ENCODE measurements at places on chromosomes 2 and 18.

GRCh38 chr2:86218124-86218523 is 18.9 kb downstream of the MRPL35 start:
- no peak for DNase-seq
- no peaks in the 10 kb centered on the region for H3K27me3 ChIP-seq
- no peak overlapping the region for H3K4me3 ChIP-seq
- peaks cover 18% of the 10 kb centered on the region for H3K36me3 ChIP-seq
- H3K4me1 ChIP-seq, result peaks cover 20% of the 10 kb centered on the region

GRCh38 chr2:241036397-241036963 is 38.1 kb downstream of the SNED1 start:
- peak overlapping the region; percentile 41 for H3K27ac ChIP-seq
- peak overlapping the region; percentile 89 for H3K4me3 ChIP-seq
- peak; percentile 68 for DNase-seq
- H3K4me1 ChIP-seq, result peaks cover 26% of the 10 kb centered on the region
- H3K27me3 ChIP-seq, result no peaks in the 10 kb centered on the region

GRCh38 chr2:164439885-164440284 is 181.4 kb downstream of the GRB14 start:
- H3K36me3 ChIP-seq, result no peaks in the 10 kb centered on the region
- H3K27me3 ChIP-seq, result no peaks in the 10 kb centered on the region
- no peaks in the 10 kb centered on the region for H3K4me1 ChIP-seq

DNA sequence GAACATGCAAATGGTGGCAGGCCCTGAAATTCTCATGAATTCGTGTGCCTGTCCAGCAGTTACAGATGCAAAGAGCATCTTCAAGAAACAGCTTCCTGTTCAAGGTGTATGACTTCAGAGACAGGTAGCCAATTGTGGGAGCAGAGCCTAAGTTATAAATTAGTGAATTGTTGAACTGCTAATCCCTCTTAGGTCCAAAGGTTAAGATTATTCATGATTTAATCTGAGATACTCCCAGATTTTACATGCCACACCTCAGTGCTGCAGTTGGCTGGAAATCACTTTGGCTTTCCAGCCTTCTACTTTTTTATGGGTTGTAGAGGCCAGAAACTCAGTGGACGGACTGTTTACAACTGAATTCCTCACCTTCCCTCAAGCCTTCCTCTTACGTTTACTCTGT is 247.8 kb downstream of the AGPS start:
- H3K4me3 ChIP-seq, result no peak overlapping the region
- no peak overlapping the region for H3K27ac ChIP-seq
- H3K36me3 ChIP-seq, result no peaks in the 10 kb centered on the region
- peaks cover 6% of the 10 kb centered on the region for H3K27me3 ChIP-seq

DNA sequence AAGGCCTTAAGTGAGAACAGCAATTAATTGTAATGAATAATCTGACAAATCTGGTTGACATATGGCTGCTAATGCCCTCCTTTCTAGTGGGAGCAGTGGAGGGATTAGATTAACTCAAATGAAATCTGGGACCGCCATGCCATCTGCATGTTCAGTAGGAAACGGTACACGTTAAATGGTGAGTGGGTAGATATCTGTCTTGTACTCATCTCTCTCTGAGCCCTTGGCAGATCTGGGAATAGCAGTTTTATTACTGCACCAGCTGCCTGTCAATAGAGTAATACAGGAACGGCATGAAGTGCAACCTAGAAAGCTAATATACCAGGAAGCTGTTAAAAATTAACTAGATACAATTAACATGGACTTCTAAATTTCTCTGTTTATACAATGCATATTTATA is 258.8 kb downstream of the GPD2 start:
- no peak overlapping the region for H3K4me3 ChIP-seq
- no peaks in the 10 kb centered on the region for H3K4me1 ChIP-seq
- DNase-seq, result no peak
- H3K27me3 ChIP-seq, result peaks cover 3% of the 10 kb centered on the region
- no peak overlapping the region for H3K27ac ChIP-seq
- H3K36me3 ChIP-seq, result no peaks in the 10 kb centered on the region

Measured in T-helper 2 cell treated with Interferon-gamma antibody and Interleukin-4, amounts not matched to agents 5 μg/mL and 100 μg/mL, for 36 hours (primary cell).